Hematopoietic multipotent progenitor cell treated with erythropoietin and hydrocortisone succinate and interleukin-3 and kit ligand, for 17 days (in vitro differentiated cells): ENCODE measurements at places on chromosomes 2 and 18.

- DNase-seq = no peak
These were observed 258.2 kb upstream of the SP5 start for GRCh38 chr2:170456914-170457313.

GRCh38 chr2:232713505-232713904 lies 16.4 kb downstream of the GIGYF2 start:
- DNase-seq = no peak

GRCh38 chr18:22702806-22703205 lies 230.3 kb upstream of the RBBP8 start:
- DNase-seq = no peak

DNA sequence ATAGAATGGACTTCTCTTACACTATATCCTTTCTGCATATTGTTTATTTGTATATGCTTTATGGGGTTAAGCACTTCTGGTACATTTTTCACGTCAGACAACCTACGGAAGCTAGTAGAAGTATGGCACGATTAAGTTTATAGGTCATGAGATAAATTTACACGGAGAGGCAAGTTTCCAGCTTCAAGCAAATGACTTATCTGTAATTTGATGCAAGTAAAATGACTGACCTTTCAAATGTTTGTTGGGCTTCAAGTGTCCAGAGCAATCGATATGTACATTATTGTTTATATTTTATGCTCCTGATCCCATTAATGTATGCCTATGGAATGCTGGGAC lies 97.5 kb upstream of the EFEMP1 start:
- no peak for DNase-seq

GRCh38 chr2:23606968-23607367 lies 222.0 kb downstream of the KLHL29 start:
- no peak for DNase-seq
